ENCODE measurements at places on chromosomes 12 and 14.
A peak's percentile ranks its signal among the peaks of the same experiment; 100 is the strongest.

- DNase-seq: no peak
Measured at GRCh38 chr12:117582135-117582784, 220.8 kb upstream of the NOS1 start.

DNA sequence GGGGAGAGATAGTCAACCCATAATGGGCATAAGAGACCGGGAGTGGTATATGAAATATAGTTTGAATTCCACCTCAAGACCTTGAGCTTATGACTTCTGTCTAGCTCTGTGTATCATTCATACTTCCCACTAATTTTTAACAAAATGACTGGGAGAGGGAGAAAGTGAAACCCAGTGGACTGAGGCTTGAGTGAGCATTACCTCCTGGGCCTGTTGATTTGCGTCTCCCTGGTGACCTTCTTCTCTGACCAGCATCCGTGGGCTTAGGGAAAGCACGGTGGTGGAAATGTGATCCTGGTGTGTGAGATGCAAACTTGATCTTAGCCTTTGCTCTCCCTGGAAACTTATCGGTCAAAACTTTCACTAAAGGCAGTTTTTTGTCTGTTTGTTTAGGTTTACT, 207.9 kb upstream of the BCL2L14 start:
- DNase-seq: no peak

DNA sequence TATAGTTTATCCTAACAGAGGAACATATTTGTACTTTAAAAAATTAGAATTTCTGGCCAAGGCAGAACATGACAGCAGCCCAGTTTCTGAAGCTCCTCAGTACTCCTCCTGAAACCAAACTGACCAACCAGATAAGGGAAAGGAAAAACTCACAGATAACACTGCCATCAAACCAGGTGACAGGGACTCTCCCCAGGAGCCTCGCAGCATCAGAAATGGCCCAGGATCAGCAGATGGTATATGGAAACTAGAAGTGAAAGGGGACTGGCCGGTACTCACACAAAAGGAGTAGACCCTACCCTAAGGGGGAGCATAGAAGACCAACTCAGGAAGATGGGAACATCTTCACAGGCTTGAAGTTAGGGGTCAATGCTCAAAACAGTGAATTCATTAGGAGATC, 22.0 kb downstream of the GALC start:
- no peak for DNase-seq

- DNase-seq: no peak
Measured at GRCh38 chr12:122850695-122851350, 15.6 kb downstream of the HIP1R start.

DNA sequence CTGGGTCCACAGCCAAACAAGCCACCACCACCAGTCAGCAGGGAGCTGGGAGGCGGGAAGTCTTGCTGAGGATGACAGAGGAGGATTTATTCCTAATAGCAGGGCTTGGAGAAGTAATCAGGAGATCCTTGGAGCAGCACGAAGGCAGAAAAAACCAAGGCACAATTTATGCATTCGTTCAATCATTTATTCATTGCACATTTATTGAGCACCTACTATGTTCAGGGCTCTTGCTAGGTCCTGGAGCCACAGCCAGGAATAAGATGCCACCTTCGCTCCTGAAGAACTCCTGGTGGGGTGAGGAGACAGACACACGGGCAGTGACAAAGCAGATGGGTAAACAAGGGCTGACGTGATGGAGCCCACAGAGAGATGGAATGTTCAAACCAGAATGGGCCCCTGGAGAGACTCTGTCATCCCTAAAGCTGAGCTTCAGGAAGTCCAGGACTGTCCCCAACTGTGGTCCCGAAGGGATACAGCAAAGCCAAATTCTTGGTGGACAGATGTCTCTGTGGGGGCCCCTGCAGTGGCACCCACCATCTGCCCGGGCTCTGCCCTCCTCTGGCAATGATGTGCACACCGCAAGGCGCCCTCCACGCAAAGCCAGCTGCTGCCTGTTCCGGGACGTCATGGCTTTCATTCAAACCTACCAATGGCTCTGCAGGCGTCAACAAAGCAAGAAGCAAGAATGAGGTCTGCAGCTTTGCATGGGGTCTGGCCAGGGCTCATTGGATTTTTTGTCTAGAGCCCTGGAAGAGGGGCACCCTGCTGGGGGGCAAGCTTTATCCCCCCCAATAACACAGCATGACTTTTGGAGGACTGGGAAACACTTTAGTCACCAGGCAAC, 3.0 kb upstream of the TESC start:
- no peak for DNase-seq

- peak; percentile 1 for DNase-seq
Measured at GRCh38 chr12:55188974-55189556, 31.8 kb upstream of the OR10A7 start.

DNA sequence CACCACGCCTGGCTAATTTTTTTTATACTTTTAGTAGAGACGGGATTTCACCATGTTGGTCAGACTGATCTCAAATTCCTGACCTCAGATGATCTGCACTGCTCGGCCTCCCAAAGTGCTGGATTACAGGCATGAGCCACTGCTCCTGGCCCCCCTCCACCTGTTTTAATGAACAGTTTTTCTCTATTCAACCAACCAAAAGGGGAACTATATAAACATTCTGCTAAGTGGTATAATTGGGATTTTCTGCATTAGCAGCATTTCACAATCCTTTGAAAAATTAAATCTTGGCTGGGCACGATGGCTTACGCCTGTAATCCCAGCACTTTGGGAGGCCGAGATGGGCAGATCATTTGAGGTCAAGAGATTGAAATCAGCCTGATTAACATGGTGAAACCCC, 44.8 kb downstream of the KNTC1 start:
- no peak for DNase-seq

- DNase-seq: no peak
Measured at GRCh38 chr12:26870491-26871419, 37.8 kb upstream of the ITPR2 start.

- DNase-seq: no peak
Measured at GRCh38 chr12:33724867-33725266, 285.2 kb upstream of the SYT10 start.

DNA sequence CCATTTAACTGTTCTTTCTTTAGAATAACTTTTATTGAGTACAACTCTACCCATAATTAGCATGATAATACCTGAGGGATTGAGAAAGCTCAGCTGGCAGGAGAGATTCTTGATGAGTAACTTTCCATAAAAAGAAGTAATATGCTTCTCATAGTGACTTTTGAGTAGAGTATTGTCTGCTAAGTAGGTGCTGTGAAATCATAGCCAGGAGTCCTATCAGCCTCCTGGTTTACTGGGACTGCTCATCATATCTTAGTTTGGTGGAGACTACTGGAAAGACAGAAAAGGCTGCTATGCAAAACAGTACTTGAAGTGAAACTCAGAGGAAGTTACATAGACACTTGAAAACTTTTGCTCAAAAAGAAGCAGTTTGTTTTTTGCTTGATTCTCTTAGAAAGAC, 113.3 kb upstream of the ATP2B1 start:
- DNase-seq: no peak

GRCh38 chr12:91920276-91920675, 225.4 kb downstream of the BTG1 start:
- no peak for DNase-seq

DNA sequence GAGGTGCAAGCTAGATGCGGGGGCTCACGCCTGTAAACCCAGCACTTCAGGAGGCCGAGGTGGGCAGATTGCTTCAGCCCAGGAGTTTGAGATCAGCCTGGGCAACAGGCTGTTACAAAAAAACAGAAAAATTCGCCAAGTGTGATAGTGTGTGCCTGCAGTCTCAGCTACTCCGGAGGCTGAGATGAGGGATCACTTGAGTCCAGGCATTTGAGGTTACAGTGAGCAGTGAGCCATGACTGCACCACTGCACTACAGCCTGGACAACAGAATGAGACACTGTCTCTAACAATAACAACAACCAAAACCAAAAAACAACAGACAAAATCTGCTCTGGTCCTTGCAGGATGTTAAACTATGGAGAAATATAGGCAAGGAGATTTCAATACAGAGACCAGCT, 13.9 kb downstream of the BTBD7 start:
- DNase-seq: no peak

DNA sequence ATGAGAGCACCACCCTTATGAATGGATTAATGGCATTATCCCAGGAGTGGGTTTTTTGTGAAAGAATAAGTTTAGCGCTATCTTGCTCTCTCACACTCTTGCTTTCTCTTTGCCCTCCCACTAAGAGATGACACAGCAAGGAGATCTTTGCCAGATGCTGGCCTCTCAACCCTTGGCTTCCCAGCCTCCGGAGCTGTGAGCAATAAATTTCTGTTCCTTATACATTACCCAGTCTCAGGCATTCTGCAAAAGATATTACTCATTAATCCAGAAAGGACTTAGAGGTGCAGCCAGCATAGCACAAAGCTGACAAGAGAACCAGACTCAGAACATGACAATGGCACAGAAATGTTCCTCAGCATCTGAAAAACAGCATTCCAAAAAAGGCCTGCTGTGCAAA, 190.6 kb downstream of the ITPR2 start:
- DNase-seq: no peak

DNA sequence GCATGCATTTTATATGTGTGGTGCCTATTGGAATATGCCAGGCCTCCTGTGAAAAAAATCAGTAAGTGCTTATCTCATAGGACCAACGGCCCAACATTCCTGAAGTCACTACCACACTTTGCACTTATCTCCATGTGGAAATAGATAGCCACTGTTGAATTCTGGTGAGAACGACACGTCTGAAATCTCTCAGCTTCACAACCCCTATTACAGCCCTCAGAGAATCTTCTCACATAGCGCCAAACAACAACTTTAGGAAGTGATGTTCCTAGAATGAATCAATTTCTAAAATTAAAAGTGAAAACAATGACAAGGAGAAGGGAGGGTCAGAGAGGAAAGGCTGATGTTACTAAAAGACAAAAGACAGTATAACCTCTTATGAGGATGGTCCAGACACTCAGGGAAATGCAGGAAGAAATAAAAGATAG, 270.8 kb upstream of the BTG1 start:
- no peak for DNase-seq

DNA sequence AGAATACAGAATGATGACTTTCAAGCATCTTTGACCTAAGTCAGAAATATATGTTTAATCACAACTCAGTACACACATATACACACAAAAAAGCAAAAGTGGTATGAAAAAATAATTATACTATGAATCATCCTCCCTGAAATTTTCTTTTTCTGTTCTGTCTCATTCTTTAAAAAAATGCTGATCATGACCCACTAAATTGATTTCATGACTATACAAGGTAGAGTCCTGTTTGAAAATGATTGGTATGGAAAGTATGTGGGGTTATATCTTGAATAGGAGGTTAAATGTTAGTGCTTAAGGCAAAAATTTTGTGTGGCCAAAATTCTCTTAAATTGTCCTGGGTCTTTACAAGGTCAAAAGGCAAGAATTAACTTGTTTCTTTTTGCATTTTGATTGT, 80.4 kb downstream of the SUDS3 start:
- no peak for DNase-seq

GRCh38 chr12:89662623-89663022, 46.0 kb downstream of the ATP2B1 start:
- DNase-seq: no peak

GRCh38 chr12:28987538-28988324, 161.3 kb upstream of the FAR2 start:
- DNase-seq: no peak

DNA sequence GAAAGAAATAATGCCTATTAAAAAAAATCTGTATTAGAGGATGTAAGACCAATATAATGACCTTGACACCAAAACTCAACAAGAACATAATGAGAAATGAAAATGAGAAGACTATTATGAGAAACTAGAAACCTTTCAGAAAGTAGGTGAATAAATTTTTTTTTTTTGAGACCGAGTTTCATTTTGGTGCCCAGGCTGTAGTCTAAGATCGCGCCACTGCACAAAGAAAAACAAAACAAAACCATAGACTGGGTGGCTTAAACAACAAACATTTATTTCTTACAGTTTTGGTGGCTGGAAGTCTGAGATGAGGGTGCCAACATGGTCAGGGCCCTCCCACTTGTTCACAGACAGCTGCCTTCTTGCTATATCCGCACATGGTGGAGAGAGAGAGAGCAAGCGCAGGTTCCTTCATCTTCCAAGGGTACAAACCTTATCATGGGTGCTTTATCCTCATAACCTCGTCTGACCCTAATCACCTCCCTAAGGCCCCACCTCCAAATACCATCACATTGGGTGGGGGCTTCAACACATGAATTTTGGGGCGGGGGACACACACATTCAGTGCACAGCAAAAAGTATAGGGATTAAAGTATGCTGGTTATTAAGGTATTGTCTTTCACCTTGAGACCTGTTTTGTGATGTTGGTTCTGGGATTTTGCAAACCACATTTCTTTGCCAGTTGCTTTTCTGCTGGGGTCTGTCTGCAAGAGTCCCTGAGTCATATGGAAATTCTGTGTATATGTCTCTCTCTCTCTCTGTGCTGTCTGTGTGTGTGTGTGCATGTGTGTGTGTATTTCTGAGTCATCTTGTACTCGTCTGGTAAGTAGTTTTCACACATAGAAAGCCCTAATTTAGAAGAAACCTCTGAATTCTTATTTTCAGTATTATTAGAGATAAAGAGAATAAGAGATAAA, 26.2 kb downstream of the ZCRB1 start:
- DNase-seq: peak; percentile 2

DNA sequence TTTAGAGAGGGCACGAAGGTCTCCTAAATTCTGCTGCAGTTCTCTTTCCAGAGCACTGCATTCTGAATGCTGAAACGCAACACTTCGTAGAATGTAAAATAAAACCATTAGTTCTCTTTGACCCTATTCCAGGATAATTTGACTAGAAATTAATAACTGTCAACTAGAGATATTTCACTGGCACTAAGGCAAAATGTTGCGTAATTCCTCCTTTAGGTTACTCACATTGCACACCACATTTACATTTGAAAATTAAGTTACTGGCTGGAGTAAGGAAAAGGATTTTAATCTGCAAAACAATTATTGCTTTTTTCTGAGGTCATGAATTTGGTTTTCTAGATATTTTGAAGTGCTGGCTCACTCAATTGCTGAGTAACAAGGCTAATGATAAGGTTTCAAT, 58.0 kb upstream of the TRHDE start:
- DNase-seq: no peak

GRCh38 chr12:20372326-20373096, 4.2 kb downstream of the PDE3A start:
- no peak for DNase-seq

- no peak for DNase-seq
Measured at GRCh38 chr12:56834886-56835285, 71.8 kb downstream of the HSD17B6 start.

DNA sequence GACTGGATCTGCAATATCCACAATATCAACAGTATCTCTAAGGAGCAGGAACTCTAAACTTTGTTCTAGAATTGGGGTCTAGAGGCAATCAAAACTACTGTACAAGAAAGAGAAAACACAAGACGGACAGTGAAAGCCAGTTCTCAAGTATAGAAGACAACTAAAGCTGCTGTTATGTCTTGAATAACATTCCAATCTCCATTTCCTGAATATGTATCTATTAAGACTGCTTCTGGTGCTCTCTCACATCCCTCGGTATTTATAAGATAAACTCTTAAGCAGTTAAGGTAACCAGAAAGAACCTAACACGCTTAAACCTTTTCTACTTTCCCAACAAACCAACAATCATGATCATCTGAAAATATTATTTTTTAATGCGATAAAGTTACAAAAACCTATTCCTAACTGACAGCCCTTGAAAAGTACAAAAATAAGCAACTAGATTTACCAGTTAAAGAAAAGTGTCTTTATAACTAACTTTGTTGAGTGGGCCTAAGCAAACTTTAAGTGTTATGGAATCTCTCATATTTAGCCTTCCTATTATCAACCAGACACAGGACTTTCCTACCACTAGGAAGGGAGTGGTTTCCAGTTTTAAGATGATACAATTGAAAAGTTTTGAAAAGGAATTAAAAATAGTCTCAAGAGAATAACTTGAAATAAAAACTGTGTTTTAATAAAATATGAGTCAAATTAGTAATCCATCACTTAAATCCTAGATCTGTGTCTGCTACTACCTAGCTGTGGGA, 30.7 kb downstream of the NUMB start:
- no peak for DNase-seq
